CD4-positive, alpha-beta T cell (primary cell): ENCODE measurements at places on chromosomes 7 and 10.

- DNase-seq, result no peak
Observed at GRCh38 chr10:47246406-47247147, 53.4 kb upstream of the GDF10 start.

DNA sequence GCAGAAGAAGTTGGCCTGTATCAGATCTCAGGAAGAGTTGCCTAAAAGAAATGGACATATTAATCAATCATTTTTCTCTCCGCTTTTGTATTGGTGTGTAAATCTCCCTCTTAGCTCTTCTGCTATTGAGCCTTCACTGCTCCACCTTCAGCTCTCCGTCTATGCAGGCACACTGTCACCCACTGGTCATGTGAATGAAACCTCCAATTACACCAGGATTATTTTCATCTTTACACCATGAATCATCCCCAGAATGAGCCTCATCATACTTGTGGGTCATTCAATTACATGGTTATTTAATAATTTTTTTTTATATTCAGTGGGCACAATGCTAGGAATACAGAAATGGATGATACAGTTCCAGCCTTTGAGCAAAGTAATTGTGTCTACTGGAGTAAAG, 92.6 kb downstream of the LRRC4 start:
- no peak for DNase-seq

- DNase-seq, result no peak
Observed at GRCh38 chr10:124520558-124521428, 59.2 kb downstream of the LHPP start.

DNA sequence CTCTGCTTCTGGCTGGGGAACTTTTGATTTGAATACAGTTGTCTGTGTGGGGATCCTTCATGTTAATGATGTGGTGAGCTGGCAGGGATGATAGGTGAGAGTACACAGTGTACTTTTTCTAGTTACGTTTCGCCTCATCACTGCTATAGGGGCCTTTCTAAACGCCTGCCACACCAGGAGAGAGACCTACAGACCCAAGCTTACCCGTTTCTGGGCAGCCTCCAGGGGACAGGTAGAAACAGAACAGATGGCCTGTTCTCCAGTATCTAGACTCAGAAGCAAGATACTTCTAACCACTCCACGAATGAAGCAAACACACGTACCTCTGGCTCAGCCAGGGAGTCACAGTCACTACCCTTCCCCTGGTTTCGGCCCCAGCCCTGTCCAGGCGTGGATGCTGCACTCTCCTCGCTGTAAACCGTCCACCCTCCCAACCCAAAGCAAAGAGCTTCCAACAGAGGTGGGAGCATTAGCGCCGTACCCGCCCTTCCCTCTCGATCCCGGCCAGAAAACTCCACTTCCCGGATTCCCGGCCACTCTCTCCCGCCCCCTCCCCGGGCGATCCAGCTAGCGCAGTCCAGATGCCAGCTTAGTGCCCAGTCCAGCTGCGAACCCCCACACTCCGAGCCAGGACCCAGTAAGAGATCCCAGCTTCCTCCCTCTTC, 1.2 kb downstream of the CCDC6 start:
- DNase-seq, result peak; percentile 55

DNA sequence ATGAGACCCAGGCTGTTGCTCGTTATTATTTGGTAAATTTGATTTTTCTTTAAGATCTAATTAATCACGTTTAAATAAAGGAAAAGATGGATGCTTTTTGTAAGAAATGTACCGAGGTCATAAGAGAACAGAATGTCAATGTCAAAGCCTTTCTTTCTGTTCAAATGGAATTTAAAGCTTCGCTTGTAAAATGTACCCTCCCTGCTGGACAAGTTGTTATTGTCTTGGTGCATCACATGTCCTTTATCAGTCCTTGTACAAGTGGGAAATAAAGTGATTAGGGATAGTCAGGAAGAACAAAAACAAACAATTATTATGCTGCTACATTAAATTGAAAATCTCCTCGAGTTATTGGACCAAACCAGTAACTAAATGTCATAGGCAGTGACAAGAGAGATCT, 363.2 kb downstream of the PHTF2 start:
- DNase-seq, result no peak

DNA sequence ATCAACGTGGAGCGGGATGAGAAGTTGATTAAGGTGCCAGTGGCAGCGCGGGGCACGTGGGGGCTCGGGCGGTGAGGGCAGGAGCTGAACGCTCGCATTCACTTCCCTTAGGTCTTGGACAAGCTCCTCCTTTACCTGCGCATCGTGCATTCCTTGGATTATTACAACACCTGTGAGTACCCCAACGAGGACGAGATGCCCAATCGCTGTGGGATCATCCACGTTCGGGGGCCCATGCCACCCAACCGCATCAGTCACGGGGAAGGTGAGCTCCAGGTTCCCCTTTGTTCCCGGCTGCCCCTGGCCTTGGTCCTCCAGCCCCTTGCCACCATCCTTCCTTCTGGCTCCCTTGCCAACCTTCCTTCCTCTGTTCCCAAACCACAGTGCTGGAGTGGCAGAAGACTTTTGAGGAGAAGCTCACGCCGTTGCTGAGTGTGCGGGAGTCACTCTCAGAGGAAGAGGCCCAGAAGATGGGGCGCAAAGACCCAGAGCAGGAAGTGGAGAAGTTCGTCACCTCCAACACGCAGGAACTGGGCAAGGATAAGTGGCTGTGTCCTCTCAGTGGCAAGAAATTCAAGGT, 2.5 kb downstream of the UFSP1 start:
- no peak for DNase-seq

GRCh38 chr10:48399056-48399541, 92.6 kb downstream of the MAPK8 start:
- DNase-seq, result no peak

GRCh38 chr10:62761115-62761514, 43.4 kb upstream of the ADO start:
- no peak for DNase-seq

DNA sequence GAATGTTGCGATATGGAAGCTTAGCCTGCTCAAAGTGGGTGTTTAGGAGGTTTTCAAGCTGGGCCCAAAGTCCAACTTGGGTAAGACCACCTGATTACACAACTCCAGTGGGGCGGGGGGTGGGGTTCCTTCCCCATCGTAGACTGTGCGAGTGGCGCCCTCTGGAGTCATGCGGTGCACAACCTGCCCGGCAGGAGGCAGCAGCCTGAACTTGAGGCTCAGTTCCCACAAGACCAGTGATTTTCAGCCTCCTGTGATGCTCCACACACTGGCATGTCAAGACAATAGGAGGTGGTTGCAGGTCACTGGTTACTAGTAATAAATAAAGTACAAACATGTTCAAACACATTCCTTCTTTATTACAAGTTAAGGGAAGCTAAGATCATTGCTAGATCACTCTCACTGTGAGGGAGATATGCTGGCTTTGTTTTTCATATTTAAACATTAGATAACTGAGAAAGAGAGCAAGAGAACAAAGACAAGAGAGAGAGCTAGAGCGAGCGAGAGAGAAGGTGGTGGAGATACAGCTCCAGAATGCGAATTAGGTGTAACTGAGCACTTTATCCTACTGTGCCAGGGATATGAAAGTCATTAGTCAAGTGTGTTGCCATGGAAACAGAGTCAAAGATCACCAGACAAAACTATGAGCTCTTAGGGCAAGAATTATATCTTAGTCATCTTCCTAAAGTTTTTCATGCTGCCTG, 97.4 kb upstream of the BMPER start:
- no peak for DNase-seq
